ENCODE measurements at places on chromosomes 4 and X. TPM values are rescaled to one million over a fixed set of nuclear protein-coding genes. Genes with fewer than 3 reads are reported as not detected.

ASB12 gene
- not detected for total RNA-seq

CXXC4 gene
- 0.05 TPM for total RNA-seq

SPATA4 gene
- 0.24 TPM for total RNA-seq

TSC22D3 gene
- total RNA-seq, result 259 TPM

MGAT4D gene
- not detected for total RNA-seq

GYG2 gene
- 4.5 TPM for total RNA-seq

GLRB gene
- total RNA-seq, result 1.00 TPM

KCTD8 gene
- total RNA-seq, result not detected

SPANXN4 gene
- not detected for total RNA-seq

TMSB15B gene
- total RNA-seq, result 6.5 TPM

RPL36A gene
- total RNA-seq, result 2,466 TPM

H2AZ1 gene
- 663 TPM for total RNA-seq

TBX22 gene
- total RNA-seq, result not detected

Data from A549 treated with AZD2906 at 1 μM for 4 hours (cell line).